ENCODE measurements at places on chromosomes 16 and 17.

DNA sequence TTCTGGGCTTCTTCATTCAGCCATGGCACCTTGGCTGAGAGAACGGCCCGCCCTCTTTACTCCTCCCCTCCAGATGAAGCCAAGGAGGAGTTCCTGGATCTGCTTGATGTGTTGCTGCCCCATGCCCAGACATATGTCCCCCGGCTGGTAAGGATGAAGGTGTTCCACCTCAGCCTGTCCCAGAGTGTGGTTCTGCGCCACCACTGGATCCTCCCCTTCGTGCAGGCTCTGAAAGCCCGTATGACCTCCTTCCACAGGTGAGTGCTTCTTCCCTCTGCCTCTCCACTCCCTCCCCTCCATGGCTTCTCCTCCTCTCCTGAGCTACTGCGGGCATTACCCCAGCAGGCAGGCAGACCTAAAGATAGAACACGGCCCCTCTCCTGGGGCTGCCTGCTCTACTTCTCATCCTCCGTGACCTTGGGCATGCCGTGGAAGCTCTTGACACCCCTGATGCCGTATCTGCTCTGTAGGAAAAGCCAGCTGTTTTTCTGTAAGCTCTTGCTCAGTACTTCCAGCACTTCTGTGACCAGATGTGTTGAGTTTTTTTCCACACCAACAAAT is 8.7 kb downstream of the USB1 start:
- no peak for DNase-seq

- DNase-seq = no peak
Observed at GRCh38 chr16:63921737-63922295, 1200.0 kb downstream of the CDH11 start.

- peak; percentile 95 for DNase-seq
Observed at GRCh38 chr17:78789663-78790181, 7.6 kb upstream of the CYTH1 start.

GRCh38 chr17:69581061-69581961 is 166.8 kb downstream of the MAP2K6 start:
- peak; percentile 53 for DNase-seq

DNA sequence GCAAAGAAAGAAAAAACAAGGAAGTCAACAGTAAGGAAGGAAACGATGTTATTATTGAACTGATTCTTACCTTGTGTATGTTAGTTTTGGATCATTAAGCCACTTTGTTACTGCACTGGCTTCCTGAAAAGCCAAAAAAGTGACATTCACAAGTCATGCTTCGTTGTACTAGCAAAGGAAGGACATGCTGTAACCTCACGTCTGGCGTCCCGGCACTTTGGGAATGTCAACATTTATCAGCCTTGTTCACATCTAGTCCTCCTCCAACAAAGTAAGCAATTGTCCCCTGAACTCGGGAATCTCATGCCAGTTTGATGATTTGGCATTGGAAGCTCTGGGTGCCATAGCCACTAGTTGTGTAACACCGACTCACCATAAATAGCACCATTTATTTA is 731 bp upstream of the MKS1 start:
- DNase-seq = peak; percentile 17

GRCh38 chr17:7204828-7205461 is 14.7 kb downstream of the DLG4 start:
- peak; percentile 79 for DNase-seq

DNA sequence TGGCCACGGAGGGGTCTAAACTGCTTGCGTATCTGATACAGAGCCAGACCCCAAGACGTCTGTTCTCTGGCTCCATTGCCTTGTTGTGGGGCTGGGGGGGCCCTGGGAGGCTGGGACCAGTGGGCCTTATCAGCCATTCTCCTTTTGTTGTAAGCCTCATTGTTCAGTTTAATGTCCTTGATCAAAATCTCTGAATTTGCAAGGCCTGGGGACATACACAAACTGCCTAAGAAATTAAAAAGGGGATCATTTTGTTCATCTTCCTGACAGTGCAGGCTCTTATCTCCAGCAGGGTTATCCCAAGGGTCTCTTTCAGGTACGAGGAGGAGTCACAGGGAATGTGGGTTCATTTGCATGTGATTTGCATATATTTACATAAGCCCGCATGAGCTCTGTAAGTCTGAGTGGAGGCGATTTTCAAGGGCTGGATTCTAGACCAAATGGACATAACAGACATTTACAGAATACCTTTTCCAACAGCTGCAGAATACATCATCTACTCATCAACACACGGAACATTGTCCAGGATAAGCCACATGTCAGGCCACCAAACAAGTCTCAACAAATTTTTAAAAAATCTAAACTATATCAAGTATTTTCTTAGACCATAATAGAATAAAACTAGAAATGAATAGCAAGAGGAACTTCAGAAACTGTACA is 269.8 kb downstream of the RBFOX1 start:
- no peak for DNase-seq

DNA sequence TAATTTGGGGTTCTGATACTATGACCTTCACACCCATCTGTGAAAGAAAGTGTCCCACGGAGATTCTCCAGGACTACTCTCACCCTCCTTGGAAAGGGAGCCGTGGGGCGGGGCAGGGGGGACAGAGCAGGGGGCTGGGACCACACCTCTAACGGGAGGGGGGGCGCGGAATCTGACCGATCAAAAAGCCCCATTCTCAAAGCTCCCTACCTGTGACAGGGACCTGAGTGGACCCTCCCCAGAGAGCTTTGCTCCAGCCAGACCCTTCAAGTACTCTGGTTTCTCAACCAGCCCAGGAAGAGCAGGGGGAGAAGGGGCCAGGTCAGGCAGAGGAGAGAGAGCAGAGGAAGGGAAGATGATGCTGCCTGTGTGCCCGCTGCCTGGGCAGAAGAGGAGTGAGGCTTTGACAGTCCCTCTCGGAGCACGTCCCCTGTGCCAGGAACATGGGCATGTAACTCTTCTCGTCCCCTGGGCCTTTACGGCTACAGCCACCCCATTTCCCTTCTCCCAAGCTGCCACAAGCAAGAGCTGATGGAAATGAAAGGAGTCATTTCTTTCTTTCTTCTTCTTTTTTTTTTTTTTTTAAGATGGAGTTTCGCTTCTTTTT is 682 bp downstream of the XAF1 start:
- no peak for DNase-seq

- no peak for DNase-seq
Observed at GRCh38 chr16:53925107-53925410, 221.1 kb downstream of the FTO start.

- no peak for DNase-seq
Observed at GRCh38 chr17:36768394-36768793, 167.0 kb downstream of the MRM1 start.

- no peak for DNase-seq
Observed at GRCh38 chr17:56144223-56144622, 9.1 kb upstream of the ANKFN1 start.

- no peak for DNase-seq
Observed at GRCh38 chr17:80360396-80360795, 54.6 kb upstream of the ENDOV start.

- peak; percentile 72 for DNase-seq
Observed at GRCh38 chr17:45021607-45022287, 29.7 kb downstream of the DCAKD start.

- peak; percentile 80 for DNase-seq
Observed at GRCh38 chr17:44219616-44220212, at the start of gene UBTF. Gene UBTF, minus strand, starts transcription at chr17:44219675. Its CDS starts 1,446 bp downstream, at chr17:44218229.

DNA sequence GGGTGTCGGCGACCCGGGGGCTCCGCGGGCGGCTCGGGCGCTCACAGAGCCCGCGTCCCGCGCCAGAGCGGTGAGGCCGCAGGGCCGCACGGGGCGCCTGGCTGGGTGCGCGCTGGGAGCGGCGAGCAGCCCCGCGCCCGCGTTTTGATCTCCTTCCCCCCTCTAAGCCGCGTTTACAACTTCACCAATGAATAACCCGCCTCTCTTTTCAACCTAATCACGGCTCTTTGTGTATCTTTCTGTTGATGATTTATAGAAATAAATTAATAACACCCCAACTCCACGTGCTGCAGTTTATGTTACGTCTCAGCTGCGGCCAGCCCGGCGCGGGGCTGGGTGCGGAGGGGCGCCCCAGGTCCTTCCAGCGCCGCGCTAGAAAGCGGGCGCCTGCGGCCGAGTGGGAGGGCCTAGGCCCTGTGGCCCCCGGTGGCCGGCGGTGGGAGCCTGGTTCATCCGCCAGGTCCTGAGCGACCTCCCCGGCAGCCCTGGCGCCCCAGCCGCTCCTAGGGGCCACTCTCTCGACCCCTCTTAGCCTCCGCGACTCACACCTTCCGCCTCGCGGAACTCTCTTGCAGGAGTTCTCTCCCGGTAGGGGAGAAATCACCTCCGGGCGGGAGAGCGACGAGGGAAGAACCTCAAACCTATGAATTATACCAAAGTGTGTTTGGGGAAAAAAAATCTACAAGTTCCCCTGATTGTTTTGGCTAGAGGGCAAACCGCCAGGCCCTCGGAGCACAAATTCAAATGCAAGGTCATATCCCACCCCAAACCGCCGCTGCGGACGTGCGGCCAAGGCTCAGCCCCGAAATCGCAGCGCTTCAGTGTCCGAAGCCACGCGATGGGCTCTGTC is 1.9 kb downstream of the HNF1B start:
- no peak for DNase-seq

GRCh38 chr17:15023589-15024336 is 241.4 kb downstream of the PMP22 start:
- no peak for DNase-seq

DNA sequence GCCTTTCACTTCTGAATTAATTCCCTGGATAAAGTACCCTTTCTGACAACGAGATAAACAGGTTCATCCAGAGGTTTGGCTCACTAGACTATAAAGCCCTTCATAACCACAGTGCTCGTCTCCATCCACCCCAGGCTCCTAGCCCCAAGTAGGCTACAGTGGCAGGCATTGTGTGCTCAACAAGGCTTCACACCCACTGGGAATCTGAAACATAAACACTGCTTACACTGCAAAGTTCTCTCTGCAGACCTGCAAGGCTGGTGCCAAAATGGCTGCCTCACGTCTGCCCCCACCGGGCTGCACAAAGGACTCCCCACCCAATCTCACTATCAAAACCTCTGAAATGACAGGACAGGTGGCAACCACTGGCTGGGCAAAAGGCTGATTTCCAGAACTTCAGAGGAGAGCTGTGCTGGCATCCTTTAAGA is 5.1 kb upstream of the HLF start:
- no peak for DNase-seq

DNA sequence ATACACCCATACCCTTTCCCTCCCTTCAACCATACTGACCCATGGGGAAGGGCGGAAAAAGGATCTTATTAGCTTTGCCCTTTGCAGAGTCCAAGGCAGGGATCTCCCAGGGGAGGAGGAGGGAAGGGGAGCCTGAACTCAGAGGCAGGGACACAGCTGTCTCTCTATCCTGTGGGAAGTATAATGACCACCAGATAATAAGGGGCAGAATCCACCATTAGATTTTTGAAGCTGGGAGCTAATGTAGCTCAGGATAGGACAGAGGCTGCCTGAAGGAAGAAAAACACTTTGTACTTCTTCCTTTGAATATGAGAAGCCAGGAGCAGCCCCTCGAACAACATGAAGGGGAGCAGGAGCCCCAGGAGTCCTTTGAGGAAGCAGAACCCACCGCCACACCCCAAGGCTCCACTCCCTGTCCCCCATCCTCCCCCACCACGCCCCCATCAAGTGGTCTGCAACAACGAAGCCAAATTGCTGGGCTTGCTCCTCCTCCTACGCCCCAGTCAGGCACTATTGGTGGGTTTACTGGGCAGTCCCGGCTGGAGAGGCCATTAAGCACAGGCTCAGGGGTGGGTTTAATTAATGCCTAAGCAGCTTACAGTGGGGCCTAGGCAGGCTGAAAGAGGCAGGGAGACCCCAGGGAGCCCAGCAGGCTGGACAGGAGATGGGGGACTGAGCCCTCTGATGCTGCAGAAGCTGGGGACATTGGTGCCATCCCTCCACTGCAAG is 5.3 kb downstream of the MPP2 start:
- no peak for DNase-seq

GRCh38 chr16:89588413-89589109 is 13.0 kb downstream of the CPNE7 start:
- no peak for DNase-seq

GRCh38 chr16:661184-661821 is 6.6 kb upstream of the RHOT2 start:
- DNase-seq = no peak

DNA sequence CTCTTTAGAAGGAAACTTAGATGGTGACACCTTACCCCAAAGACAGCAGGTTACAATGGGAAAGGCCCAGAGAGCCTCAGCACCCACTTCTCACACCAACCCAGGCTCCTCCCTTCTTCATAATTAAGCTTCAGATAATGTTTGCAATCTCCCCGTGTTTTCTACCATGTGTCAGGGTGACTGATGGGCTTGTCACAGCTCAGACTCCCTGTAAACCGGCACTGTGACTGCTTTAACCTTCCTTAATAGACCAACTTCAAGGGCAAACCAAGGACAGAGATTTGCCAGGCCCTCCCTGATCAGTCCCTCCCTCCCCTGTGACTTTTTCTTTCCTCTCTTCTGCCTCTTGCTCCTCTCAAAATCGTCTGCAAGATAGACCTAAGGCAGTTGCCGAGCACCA is 760.6 kb upstream of the EEF2KMT start:
- no peak for DNase-seq

DNA sequence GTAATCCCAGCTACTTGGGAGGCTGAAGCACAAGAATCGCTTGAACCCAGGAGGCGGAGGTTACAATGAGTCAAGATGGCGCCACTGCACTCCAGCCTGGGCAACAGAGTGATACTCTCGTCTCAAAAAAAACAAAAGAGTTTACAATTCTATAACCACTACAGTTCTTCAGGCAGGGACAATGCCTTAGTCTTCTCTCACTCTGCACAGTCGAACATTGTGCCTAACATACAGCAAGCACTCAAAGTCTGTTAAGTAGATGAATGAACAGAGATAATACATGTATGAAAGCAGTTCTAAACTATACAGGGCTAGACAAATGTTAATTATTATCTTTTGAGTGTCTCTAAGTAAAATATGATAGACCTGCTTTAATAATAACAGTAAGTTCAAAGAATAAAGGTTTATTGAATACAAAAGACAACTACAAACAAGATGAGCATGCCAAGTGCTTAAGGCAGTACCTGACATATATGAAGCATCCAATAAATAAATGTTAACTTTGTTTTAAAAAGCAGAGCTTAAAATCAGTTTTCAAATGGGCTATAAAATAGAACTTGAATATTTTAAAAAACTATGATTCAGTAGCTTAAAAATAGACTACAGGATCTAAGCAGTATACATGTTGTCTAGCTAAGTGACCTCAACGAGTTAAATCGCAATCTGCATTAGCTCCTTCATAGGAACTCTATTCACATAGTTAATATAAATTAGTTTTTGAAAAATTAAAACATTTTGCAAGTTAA is 19.3 kb downstream of the INTS2 start:
- DNase-seq = no peak

All from thyroid gland (tissue), 4 donors.